ENCODE measurements at places on chromosomes 1 and 21.

GRCh38 chr1:20823845-20824244, 36.7 kb upstream of the HP1BP3 start:
- DNase-seq, result no peak

DNA sequence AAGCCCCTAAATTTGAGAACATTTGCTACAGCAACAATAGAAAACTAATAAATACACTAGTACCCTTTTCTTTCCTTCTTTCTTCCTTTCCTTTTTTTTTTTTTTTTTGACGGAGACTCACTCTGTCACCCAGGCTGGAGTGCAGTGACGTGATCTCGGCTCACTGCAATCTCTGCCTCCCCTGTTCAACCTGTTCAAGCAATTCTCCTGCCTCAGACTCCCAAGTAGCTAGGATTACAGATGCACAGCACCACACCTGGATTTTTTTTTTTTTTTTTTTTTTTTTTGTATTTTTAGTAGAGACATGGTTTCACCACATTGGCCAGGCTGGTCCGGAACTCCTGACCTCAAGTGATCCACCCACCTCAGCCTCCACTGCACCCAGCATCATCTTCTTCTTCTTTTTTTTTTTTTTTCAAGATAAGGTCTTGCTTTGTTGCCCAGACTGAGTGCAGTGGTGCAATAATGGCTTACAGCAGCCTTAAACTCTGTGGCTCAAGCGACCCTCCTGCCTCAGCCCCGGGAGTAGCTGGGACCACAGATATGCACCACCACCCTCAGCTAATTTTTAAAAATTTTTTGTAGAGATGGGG, 19.6 kb upstream of the CBR3 start:
- DNase-seq, result no peak

DNA sequence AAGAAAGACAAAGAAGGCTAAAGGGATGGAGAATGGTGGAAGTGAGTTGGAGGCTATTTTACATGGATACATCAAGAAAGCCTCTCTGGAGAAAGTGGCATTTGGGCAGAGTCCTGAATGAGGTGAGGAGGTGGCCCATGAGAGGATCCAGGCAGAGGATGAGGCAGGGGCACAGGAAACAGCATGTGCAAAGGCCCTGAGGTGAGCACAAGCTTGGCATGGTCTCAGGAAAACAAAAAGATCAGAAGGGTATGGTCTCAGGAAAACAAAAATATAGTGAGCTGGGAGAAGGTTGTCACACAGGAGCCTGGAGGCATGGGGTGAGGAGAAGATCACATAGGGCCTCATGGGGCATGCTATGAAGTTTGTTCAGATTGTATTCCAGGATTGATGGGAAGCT, 62.1 kb upstream of the F3 start:
- no peak for DNase-seq

DNA sequence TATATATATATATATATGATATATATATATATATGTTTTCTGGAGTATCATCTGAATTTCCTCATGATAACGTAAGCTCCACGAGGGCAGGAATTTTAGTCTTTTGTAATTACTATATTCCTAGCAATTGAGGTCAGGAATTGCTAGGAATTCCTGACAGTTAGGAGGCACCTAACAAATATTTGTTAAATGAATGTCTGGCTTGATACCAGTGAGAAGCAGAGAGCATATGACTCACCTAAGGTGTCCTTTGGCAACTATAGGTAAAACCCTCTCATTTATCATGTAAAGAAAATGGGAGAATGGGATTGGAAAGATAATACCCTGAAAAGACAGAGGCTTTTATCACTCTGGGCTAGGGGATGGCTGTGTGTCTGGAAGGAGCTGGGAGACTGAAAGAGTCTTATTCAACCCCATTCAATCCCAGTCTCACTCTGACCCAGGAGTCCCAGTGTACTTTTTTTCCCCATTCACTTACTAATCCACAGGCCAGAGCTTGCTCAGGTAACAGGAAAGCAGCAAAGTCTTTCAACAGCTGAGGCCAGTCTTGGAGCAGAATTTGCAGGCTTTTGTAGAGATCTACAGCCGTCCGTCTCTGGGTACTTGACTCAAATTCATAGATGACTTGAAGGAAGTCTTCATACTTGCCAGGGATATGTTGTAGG, 71.2 kb downstream of the DAP3 start:
- DNase-seq, result no peak

- no peak for DNase-seq
Observed at GRCh38 chr1:24369801-24370200, 43.8 kb downstream of the STPG1 start.

GRCh38 chr1:93516164-93516563, 68.2 kb downstream of the FNBP1L start:
- DNase-seq, result no peak

- peak; percentile 25 for DNase-seq
Observed at GRCh38 chr1:78052685-78053405, 7.1 kb downstream of the GIPC2 start.

- DNase-seq, result no peak
Observed at GRCh38 chr1:193060406-193060805, 994 bp downstream of the RO60 start.

DNA sequence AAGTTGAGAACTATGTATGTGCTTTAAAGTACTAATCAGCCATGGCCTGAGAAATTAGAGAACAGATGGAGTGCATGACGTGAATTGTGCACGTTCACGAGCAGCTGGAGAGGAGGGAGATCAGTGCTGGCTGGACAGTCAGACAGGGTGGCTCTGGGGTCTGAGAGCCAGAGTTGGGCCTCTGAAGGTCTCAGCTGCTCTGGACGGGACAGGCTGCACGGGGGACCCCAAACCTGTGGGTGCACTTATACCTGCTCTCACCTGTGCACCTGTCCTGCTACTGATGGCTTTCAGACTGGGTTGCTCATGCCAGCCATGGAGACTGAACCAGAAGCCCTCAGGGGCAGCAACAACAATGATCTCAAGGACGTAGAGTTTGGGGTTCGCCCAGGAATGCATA, 43.5 kb downstream of the UMODL1 start:
- no peak for DNase-seq

DNA sequence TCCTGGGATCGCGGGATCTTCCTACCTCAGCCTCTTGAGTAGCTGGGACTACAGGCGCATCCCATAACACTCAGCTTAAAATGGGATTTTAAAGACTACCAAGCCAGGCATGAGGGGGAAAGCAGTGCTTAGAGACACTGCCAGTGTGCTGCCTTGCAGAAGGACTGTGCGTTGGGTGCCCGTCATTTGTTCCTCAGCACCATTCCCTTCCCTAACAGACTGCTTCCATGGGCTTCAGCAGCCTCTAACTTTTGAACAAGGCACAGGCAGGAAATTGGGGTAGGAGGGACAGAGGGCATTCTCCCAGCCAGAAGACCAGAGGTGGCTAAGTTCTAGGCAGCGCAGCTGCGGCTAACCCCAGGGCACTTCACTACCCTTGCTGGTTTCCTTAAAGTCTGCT, 73.9 kb upstream of the USP24 start:
- DNase-seq, result no peak

DNA sequence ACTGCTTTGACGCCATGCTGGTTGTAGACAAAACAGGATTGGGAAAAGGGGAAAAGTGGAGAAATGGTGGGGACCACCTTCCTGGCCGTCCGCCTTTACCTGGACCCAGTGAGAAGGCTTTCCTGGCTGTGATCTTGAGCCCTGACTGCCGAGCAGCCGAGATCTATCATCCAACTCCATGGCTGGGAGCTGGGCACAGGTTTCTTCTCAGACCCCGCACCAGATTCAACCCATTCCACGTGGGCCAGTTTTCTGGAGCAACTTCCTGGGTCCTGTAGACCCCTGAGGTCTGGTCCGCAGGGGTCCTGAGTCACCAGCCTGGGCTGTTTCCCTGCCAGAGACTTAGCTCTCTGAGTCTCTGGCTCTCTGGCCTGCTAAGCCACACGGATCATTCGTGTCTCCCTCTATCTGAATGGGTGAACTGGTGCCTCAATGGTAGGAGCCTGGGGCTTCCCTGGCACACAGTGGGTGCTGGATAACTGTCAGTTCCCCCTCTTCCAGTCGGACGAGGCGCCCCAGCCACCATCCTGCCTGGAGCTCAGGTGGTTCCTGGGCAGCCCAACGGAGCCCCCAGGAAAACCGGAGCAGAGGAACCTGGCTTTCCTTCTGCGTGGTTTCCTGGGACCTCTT, 4.5 kb upstream of the NPHP4 start:
- DNase-seq, result no peak
